ENCODE measurements at places on chromosomes 1 and 21.

DNA sequence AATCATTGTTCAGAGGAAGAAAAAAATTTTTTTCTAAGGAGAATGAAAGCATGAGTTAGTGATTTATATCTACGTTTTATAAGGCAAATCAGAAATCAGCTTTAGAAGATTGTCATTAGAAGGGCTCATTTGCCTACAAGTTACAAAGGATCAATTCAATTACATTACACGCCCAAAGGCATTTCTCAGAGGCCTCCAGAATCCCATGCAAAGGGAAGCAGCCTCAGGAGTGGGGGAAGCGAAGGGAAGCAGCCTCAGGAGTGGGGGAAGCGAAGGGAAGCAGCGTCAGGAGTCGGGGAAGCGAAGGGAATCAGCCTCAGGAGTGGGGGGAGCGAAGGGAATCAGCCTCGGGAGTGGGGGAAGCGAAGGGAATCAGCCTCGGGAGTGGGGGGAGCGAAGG, 206.2 kb downstream of the GREM2 start:
- DNase-seq = no peak

DNA sequence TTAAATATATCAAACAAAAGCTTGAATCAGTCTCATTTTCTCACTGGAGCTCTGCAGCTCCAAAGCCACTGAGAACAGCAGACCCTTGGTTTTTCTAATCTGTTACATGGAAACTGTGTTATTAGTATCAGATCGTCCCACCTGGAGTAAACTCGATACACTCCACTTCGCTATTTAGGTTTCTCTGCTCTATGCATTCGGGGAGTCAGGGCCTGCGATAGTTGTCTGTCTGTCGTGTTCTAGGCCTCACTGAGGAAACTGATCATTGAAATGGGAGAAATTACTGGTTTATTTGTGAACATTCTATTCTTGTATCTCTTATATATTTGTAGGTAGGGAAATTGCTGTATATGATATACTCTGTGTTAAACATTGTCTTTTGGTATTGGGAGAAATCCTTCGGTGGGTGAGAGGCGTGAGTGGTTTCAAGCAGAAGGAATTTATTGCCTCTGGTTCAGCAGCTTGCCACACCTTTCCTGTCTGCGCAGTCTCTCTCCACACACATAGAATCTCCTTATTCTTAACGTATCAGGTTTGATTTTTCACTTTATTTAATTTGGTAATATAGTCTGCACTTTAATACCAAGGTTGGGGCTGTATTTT, 8.5 kb downstream of the PRDM2 start:
- DNase-seq = no peak

- no peak for DNase-seq
These were observed 1.7 kb upstream of the AKT3 start for GRCh38 chr1:243851765-243852164.

- no peak for DNase-seq
These were observed 12.5 kb downstream of the NPHP4 start for GRCh38 chr1:5979536-5980313.

DNA sequence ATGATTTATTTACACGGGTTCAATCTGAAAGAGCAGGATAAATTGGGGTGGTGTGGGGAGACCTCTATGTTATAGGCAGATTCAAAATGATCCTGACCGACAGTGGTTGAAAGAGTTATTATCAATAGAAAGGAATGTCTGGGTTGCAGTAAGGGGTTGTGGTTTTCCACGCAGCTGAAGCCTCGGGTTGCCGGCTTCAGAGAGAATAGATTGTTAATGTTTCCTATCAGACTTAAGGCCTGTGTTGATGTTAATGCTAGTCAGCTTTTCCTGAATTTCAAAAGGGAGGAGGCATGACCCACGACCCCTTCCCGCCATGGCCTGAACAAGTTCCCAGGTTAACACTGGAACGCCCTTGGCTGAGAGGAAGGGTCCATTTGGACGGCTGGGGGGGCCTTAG, 2.2 kb upstream of the UBE2J2 start:
- no peak for DNase-seq

Measured in cerebellum (tissue), 4 donors.